ENCODE measurements at places on chromosomes 13 and 19. TPM values are rescaled to one million over a fixed set of nuclear protein-coding genes. Genes with fewer than 3 reads are reported as not detected.

- DNase-seq: peak; percentile 46
- H3K27me3 ChIP-seq: no peaks in the 10 kb centered on the region
- H3K36me3 ChIP-seq: 0 out of 2 replicates have a peak, but pooled peaks cover 10% of the 10 kb centered on the region
- no peaks in the 10 kb centered on the region for H3K4me1 ChIP-seq
- H3K27ac ChIP-seq: no peak overlapping the region
Measured at GRCh38 chr19:2353159-2353886, 6.7 kb upstream of the TMPRSS9 start.

GRCh38 chr13:59823486-59823885 is 340.2 kb downstream of the DIAPH3 start:
- H3K36me3 ChIP-seq: no peaks in the 10 kb centered on the region
- no peak for DNase-seq
- no peak overlapping the region for H3K4me3 ChIP-seq
- 0 out of 2 replicates have a peak, but pooled peaks cover 8% of the 10 kb centered on the region for H3K4me1 ChIP-seq
- no peaks in the 10 kb centered on the region for H3K27me3 ChIP-seq
- H3K27ac ChIP-seq: no peak overlapping the region

The ZNF536 gene
- 0.79 TPM for total RNA-seq

The RFPL4A gene
- total RNA-seq: not detected
